ENCODE measurements at places on chromosomes 7 and 10.

DNA sequence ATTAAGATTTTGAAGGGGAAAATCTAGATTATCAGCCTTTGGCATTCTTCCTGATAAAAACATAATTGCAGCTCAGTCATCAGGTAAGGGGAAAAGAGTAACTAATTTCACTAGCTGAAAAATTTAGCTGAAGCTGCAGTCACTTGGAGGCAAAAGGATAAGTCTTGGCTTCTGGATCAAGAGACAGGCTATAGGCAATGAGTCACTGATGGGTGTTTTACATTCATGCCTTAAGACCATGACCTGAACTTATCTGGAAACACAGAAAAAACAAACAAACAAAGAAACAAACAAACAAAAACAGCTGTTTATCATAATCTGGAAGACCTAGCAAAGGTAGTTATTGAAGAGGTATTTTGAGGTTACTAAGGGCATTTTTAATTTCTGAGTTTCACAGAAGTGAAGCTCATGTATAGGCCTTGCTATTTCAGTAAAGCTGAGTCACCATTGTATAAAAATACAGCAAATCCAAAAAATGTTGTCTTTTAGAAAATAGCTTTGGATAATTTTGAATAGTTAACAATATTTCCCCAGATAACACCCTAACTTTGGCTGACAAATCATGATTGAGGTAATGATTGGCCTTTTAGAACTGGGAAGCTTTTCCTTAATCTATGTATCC is 40.3 kb downstream of the ZNF22 start:
- DNase-seq = no peak

DNA sequence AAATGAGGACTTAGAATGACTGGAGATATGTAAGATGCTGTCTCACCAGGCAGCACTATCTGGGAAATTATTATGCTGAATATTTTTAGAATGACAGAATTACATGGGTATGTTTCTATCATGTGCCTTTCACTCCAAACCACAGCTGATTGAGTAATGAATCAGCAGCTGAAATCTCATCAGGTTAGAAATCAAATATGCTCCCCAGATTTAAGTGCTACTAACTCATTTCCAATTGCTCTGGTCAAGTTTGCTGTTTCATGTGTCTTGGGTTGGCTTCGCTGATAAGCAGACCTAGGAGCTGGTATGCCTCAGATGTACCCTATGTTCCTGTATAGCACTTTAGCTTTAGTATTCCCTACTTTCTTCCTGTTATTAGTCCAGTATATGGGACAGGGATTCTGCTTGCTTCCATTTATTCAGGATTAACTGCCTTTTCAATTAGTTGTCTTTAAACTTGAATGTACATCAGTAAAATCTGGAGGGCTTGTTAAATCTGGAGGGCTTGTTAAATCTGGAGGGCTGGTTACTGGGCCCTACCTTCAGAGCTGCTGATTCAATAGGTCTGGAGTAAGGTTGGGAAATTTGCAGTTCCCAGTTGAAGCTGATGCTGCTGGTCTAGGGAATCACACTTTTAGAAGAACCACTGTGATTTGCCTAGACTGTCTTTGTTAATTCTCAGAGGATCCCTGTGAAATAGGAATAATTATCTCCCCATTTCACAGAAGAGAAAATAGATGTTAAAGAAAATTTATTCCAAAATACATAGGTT is 172.9 kb downstream of the DKK1 start:
- no peak for DNase-seq

- DNase-seq = no peak
These were observed at the start of gene TFR2 for GRCh38 chr7:100641463-100641859. TSS of gene TFR2 (minus strand) at chr7:100641552. CDS start at chr7:100641509, 43 bp downstream.

GRCh38 chr7:45088821-45089340 is at the start of gene NACAD:
TSS of gene NACAD (minus strand) at chr7:45088969. CDS start at chr7:45088894, 75 bp downstream.
- DNase-seq = peak; percentile 28

- no peak for DNase-seq
These were observed 169.7 kb downstream of the ITGB1 start for GRCh38 chr10:32788359-32788758.
